ENCODE measurements at places on chromosomes 3 and 15.

GRCh38 chr15:64895285-64896065 is 16.2 kb upstream of the ANKDD1A start:
- DNase-seq = no peak

DNA sequence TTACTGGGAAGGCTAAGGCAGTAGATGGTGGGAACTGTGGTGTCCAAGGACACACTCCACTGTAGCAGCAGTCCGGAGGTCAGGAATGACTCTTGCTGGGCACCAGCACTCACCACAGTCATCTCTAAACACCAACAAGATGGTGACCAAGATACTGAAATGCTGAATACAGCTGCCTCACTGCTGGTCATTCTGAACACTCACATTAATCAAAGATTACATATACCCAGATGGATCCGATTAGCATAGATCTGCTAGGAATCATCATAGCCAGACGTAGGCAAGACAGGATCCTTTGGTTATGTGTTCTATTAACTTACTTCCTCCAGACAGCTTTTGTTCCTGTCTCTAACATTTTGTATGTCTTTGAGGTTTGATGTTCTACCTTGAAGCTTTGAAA is 134.9 kb upstream of the BFSP2 start:
- DNase-seq = no peak

DNA sequence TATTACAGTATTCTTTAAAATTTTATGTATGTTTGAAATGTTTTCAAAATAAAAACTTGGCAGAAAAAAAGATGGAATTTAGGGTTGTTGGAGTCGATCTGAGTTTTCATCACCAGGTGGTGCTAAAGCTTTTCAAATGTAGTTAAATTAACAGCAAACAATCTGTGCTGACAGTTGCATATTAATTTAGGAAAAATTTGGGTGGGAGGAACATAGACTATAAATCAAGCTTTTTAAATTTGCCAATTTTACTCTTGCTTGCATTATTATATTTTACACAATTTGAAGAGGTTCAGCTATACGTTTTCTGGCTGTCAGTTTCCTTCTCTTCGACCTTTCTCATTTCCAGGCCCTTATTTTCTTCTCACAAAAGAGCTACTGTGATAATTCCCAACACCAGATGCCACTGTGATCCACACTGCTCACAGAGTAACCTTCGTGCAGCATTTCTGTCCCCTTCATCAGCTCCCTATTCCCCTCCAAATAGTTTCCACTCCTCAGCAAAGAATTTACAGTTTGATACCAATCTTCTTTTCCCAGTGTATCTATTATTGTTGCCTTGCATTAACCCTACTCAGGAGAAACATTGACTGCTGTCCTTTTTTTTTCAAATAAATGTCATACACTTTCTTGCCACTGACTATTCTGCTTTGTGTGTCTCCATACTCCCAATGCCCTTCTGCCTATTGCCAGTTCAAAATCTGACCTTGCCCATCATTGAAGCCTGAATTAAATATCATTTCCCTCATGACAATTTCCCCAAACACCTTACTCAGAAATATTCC is 53.4 kb upstream of the EIF5A2 start:
- DNase-seq = no peak

GRCh38 chr15:39586387-39587095 is 5.7 kb downstream of the THBS1 start:
- DNase-seq = no peak

DNA sequence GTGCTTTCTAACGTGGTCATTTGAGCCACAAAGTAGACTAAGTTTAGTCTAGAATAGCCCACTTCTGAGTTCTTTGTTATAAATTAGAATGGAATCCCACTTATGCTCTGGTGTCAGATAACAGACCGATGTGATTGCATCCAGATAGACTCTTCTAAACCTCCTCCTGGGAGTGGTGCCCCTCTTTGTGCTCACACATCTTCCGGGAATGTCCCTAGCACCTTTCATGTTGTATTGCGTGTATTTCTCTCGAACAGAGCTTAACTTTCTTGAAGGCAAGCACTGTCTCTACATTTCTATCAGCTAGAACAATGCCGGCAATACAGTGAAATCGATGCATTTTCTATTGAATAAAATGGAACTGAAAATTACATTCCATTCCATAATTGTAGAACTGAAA is 23.0 kb downstream of the CP start:
- DNase-seq = no peak

DNA sequence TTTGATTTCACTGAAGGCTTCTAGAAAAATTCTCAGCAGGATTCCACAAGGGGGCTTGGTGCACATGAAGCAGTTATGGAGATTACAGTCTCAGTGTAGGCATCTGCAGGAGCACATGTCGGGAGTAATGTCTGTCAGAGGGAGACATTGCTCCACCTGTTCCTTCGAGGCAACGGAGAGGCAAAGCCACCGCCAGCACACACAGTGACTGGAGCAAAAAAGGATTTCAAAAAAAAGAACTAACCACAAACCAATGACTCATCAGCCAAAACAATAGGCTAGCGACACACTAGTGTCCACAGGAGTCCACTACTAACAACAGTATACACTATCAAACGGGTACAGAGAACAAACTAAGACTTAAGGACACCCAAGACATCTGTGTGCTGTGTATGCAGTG is 68.9 kb downstream of the NPTN start:
- DNase-seq = no peak

All from stimulated activated CD8-positive, alpha-beta memory T cell treated with anti-CD3 and anti-CD28 coated beads, Interleukin-7, amount 100 ng/mL, for 1 hour (primary cell).